CD8-positive, alpha-beta memory T cell (primary cell): ENCODE measurements at places on chromosomes 7 and 10.
A peak's percentile ranks its signal among the peaks of the same experiment; 100 is the strongest.

DNA sequence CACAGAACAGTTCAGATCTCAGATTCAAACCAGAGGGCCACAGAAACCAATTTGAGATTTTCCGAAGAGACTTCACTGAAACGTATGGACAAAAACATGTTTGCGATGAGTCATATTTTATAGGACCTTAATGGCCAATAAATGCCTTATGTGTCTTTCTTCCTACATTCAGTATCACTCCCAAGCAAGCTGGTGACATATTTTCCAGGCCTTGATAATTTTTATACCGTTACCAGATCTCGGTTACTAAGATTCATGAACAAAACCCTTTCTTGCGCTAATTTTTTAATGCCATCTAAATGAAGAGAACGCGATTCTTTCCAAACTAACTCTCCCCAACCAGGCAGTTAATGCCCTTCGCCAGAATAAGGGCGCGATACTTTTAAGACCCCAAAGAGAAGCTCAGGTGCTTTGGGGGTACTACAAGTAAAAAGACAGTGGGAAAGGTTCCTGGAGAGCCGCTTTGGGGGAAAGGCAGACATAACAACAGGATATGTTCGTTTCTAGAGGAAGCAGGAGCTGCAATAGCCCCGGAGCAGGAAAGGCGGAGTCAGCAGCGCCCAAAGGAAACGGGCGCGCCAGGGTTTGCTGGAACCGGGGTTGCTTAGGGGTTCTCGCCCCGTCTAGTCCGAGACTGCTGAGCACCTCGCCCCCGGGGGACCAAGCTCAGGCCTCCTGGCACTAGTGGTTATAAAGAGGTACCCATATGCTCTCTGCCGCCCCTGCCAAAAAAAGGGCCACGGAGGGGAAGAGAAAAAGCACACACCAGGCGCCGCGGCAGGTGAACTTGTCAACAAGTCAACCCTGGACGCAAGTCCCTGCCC, 884 bp downstream of the ICA1 start:
- no peak for DNase-seq

DNA sequence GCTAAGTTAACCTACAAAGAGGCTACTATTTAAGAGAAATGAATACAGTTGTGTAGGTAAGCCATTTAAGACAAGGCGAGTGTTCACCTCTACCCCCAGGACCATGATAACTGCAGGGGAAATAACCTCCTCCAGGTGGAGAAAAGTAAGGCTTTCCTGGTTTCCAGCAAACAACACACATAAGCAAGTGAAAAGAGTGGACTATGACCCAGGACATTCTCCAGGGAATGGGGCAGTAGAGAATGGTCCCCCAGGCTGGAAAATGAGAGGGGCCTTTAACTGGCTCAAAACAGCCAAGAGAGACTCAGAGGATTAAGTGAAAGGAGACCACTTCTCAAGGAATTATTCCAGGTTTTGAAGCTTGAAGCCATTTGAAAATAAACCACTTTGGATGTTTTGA, 101.0 kb upstream of the GJD4 start:
- DNase-seq: no peak

DNA sequence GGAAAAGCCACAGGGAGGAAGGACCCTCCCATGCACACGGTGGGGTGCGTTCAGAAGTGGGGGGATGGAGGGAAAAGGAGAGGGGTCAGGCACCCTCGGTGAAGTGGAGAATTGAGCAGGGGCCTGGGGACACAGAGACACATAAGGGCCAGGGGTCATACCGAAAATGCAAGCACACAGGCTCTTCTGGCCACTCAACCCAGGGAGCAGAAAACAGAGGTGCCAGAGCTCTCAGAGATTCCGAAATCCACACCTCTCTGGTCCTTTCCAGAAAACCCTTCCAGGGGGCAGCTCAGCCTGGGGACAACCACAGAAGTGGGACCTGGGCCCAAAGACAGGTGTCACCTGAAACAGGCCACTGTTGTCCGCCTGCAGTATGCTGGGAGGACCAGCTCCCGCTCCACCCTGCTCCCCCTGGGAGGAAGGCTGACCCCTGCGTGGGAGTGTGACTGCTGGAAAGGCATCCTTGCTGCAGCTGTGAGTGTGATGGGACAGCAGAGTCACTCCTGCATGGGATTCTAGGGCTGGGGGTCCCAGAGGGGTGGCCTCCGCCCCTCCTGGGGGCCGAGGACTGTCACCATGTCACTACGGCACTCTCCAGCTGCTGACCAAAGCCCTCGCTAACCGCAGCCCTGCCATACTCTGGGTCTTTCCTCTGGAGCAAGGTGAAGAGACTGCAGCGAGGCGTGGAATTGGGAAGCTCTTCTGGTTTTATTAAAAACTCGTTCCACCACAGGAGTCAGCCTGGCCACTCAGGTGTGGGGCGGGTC, 63.1 kb downstream of the TMEM209 start:
- no peak for DNase-seq

GRCh38 chr10:110355141-110355831, 50.6 kb upstream of the SMNDC1 start:
- DNase-seq: no peak

DNA sequence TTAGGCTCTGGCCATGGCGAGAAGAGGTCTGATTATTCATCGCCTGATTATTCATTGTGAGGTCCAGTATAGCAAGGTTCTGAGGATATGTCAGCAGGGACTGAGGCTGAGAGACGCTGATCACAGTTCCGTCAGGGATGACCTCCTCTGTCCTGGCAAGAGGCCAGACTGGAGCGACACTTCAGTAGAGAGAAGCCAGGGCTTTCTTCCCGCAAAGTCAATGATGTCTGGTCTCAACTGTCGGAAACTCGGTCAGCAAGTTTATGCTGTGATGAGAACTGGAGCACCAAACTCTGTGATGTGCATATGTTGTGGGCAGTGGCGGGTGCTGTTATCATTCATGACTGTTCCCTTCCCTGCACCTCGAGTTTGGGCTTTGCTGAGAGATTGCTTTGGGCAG, 29.0 kb upstream of the GNA12 start:
- DNase-seq: no peak

GRCh38 chr7:44891372-44891771, 6.0 kb upstream of the PURB start:
- DNase-seq: peak; percentile 75

- no peak for DNase-seq
These were observed 16.4 kb upstream of the RUFY2 start for GRCh38 chr10:68423522-68423921.
